ENCODE measurements at places on chromosomes 4 and X.

GRCh38 chr4:22485737-22486136, 30.1 kb downstream of the ADGRA3 start:
- DNase-seq, result no peak

GRCh38 chrX:79117078-79117477, 27.4 kb upstream of the GPR174 start:
- no peak for DNase-seq

DNA sequence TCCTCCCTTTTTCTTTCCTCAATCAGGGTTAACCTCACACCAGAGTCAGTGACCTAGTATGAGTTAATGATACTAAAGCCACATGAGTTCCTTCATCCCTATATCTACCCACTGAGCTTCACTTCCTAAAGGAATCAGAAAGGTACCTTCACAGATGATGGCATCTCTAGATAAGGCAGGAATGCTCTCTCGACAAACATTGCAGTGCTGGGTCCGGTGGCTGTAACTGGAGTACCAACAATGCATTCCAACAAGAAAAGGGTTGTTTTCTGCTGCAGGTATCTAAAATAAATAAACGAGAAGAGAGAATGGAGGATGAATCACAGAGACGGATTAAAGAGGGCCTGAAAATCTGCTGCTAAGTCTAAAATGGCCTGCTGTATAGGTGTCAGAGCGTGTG, 66.7 kb downstream of the DGKK start:
- DNase-seq, result no peak

DNA sequence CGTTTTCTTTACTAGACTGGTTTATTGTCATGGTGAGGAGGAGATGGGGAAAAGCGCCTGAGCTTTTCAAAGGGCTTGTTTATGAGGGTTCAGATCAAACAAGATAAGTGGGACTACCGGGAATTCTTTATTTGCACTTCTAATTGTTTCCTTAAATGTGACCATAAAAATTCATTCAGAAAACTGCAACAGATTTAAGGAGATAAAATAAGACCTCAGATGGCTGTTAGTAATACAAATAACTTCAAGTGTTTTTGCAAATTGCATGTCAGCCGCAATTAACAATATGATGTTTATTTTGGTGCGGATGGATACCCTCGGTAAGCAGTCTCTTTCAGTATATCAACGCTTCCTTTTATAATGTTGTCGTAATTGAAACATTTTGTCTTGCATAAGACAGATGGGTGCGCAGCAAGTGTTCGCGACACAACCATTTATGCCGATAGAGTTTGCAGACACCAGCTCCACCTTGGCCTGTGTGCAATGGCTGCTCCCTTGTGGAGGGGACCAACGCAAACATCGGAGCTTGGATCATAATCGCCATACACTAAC, 151.0 kb downstream of the C4orf33 start:
- DNase-seq, result no peak

- DNase-seq, result no peak
These were observed 227.3 kb downstream of the SOWAHB start for GRCh38 chr4:76670631-76671030.

DNA sequence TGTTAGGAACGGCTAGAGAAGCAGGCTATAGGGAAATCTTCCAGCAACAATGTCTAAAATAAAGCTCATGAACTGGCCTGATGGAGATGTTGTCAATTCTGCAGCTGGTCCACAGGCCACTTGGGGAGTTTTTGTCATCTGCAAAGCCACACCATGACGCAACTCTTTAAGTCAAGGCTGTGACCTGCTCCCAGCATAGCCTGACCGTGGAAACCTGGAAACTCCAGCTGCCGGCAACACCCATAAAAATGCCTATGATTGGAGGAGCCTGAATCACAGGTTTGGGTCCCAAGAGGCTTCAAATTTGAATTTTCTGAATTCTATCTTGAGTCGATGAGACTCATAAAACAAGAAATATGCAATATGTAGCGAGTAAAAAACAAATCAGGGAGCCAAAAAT, 969.2 kb upstream of the PRKX start:
- no peak for DNase-seq

- no peak for DNase-seq
These were observed 849 bp downstream of the MID1 start for GRCh38 chrX:10619425-10620046.

DNA sequence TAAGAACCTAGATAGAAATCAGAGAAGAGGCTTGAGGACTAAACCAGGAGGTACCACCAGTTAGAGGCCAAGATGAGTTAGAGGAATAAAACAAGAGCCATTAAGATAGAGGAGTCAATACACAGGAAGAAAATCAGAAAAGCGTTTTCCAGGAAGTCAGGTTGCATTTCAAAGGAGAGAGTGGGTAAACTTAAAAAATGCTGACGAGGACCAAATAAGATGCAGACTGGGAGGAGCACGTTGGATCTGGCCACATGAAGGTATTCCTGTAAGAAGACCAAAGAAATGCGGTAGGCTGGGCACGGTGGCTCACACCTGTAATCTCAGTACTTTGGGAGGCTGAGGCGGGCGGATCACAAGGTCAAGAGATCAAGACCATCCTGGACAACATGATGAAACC, 533.1 kb upstream of the TENM3 start:
- no peak for DNase-seq

DNA sequence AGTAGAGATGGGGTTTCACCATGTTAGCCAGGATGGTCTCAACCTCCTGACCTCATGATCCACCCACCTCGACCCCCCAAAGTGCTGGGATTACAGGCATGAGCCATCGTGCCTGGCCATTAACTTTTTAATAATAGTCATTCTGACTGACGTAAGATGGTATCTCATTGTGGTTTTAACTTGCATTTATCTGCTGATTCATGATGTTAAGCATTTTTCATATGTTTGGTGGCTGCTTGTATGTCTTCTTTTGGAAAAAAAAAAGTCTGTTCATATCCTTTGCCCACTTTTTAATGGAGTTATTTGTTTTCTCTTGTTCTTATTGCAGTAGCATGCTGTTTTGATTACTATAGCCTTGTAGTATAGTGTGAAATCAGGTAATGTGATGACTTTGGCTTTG, 45.8 kb downstream of the ANXA10 start:
- no peak for DNase-seq

GRCh38 chrX:32780109-32780508, 431.2 kb downstream of the DMD start:
- DNase-seq, result no peak

DNA sequence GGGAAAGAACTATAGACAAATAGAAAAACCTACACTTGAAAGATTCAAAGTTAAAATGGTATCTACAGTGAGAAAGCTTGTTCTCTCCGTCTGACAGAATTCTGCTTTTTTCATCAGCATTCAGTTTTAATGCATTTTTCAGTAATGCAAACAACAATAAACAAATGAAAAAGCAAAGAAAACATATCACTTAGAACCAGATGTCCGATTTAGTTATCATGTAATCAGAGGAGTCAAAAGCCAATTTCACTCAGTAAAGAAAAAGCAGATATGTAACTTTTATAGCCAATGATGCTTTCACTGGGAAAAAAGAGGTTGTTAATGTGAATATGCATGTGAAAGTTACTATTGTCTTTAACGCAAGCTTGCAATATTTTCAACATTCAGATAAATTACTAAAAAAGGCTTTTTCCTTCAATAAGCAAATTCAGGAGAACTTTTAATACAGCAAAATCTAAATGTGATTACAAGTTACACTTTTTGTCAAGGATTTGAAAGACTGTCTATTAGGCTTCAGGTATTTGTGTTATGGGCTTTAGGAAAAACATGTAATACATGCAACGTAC, 70.7 kb downstream of the TMEM47 start:
- no peak for DNase-seq

Data from stimulated activated CD4-positive, alpha-beta T cell treated with anti-CD3 and anti-CD28 coated beads, Interleukin-2, amount 100 ng/mL, for 24 hours (primary cell).